SK-N-MC (cell line): ENCODE measurements at places on chromosomes 2 and 18.

DNA sequence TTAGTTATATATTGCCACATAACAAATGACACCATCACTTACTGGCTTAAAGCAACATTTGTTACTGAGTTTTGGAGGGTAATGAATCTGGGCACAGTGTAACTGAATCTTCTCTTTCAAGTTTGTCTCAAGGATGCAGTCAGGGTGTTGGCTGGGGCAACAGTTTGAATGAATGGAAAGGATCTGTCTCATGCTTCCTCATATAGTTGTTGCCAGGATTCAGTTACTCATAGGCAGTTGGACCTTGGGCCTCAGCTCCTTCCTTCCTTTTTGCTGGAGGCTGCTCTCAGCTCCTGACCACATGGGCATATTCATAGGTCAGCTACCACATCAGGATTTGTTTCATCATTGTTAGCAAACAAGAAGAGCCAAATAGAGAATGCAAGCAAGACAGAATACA is 466.1 kb upstream of the MC4R start:
- no peak for DNase-seq

GRCh38 chr2:168443818-168444217 is 12.3 kb upstream of the CERS6 start:
- DNase-seq, result no peak

DNA sequence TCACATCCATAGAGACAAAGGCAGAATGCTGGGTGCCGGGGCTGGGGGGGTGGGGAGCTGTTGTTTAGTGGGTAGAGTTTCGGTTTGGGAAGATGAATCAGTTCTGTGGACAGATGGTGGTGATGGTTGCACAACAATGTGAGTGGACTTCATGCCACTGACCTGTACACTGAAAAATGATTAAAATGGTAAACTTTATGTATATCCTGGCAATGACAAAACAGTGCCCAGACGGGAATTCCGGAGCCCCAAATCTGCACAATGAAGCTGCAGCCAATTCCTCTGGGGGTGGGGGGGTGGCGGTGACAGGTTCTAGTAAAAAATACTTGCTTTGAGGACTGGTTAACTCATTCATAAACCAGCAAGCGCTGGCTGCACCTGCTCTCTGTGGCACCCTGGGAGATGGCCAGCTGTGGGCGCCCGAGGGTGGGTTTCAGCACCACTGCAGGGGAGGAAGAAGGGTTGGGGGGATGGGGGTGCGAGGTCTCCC is 81.8 kb upstream of the HPCAL1 start:
- DNase-seq, result no peak

GRCh38 chr2:124354466-124354865 is 329.4 kb downstream of the CNTNAP5 start:
- no peak for DNase-seq

- DNase-seq, result no peak
Measured at GRCh38 chr2:120741571-120742561, 6.2 kb downstream of the GLI2 start.

DNA sequence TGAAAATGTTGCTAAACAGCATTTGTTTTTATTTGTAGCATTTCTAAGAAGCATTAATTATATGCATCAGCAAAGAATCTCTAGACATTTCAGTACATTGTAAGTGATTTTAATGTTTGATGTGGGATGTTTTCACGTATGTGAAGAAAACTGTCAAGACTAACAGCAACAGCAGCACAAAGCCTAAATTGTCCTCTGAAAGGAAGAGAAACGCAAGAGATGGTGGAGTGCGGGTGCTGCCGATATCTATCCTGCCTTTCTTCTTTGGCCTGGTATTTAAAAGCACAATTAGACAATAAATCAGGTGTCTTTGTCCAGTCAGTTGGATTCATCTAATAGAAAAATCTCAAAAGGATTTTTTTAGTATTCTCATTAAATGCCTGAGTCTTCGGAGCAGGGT is 3.1 kb downstream of the TWIST2 start:
- DNase-seq, result no peak

DNA sequence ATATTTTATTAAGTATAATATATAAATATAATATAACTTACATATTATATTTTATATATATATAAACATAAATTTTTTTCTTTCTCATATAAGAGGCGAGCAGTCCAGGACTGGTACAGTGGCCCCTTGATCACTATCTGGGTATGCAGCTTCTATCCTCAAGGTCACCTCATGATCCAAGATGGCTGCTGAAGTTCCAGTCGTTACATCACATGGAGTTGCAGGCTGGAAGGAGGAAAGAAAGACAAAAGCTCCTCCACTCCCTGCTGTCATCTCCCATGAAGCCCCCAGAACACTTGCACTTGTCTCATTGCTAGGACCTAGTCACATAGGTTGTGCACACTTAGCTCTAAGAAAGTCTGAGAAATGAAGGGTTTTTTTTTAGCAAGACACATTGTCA is 145.1 kb upstream of the SLC1A4 start:
- DNase-seq, result no peak

DNA sequence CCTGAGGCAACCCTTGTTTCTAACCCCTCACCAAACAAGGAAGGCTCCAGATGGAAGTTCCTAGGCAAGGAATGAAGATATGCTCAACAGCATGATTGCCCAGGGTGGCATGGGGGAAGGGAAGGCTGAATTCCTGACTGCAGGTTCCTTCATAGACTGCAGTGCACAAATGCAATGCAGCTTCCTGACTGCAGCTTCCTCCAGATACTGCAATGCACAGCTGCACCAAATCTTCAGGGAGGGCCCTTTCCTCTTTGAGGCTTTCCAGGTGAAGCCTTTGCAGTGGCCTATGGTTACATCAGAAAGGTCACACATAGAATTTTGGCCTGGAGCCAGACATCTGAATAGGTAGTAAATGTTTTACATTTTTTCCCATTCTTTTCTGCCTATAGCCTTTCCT is 58.8 kb upstream of the DYNAP start:
- no peak for DNase-seq
